ENCODE measurements at places on chromosomes 11 and 22.

- DNase-seq = no peak
Measured at GRCh38 chr22:37752189-37753087, 55.3 kb upstream of the GCAT start.

- peak; percentile 44 for DNase-seq
Measured at GRCh38 chr11:43944761-43945311, 2.4 kb downstream of the C11orf96 start.

DNA sequence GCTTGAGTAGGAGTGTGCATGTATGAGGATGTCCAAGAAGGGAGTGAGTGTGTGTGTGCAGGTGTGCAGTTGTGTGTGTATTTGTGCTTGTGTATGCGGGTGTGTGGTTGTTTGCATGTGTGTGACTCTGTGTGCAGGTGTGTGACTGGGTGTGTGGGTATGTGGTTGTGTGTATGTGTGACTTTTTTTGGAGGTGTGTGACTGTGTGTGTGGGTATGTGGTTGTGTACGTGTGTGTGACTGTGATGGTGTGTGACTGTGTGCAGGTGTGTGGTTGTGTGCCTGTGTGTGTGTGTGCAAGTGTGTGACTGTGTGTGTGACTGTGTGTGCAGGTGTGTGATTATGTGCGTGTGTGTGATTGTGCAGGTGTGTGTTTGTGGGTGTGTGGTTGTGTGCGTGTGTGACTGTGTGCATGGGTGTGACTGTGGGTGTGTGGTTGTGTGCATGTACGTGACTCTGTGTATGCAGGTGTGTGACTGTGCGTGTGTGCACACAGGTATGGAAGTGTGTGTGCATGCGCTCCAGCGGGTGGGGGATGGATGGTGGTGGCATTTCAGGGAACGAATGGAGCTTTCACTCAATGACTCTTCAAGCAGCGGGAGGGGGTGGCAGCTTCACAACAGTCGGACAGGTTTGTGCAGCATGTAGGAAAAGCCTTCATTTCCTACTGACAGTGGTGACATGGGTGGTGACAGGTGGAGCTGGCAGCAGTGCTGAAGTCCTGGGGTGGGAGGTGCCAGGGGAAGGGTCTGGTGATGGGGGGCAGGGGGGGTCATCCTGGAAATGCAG is 47.6 kb downstream of the CACNA1I start:
- DNase-seq = no peak

DNA sequence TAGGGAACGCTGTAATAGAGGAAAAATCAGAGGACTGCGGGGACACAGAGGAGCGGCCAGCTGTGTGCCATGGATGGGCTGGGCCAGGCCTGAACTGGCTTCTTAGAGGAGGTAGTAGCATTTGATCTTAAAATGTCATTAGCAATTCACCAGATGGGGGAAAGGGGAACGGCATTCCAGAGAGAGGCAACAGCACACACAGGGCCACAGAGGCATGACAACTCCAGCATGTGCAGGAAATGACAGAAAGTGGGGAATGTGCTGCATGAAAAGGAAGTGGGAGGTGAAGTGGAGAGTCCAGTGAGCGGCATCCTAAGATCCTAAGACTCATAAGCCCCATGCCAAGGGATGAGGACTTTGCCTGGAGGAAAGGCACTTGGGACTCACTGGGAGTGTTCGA is 69.0 kb downstream of the UBASH3B start:
- no peak for DNase-seq

- DNase-seq = no peak
Measured at GRCh38 chr11:20193307-20193706, 33.0 kb upstream of the DBX1 start.

DNA sequence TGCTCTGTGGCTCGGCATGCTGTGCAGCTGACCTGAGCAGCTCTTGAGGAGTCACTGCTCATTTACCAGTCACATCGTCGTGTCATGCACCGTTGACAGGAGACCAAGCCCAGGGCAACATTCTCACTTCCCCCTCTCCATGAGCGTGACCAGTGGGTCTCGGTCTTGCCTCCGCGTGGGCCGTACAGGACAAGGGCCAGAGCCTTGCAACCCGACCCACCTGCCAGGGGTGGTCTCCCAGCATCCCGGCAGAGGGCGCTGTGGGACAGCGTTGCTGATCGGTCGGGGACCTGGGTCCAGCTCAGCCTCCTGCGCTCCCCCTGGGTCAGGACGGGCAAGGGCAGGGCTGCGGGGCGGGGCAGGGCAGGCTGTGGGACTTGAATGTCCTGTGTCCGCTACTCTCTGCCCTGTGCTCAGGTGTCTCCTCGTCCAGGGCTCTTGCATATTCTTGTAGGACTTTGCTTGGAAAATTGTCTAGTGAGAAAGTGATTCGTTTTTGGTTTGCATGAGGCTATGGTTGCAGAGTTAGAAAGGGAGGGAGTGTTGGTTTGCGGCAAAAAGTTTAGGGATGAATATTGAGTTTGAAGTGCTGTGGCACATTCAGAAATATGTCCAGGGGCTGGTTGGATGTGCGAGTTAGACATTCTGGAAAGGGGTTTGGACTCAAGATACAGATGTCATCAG is 16.2 kb downstream of the EIF4G2 start:
- peak; percentile 70 for DNase-seq
